Stimulated activated CD8-positive, alpha-beta memory T cell treated with anti-CD3 and anti-CD28 coated beads, Interleukin-12 subunit alpha, Interleukin-12 subunit beta, amount 100 ng/mL, for 4 hours (primary cell): ENCODE measurements at places on chromosomes 11 and 22.

- DNase-seq: no peak
Measured at GRCh38 chr11:9397746-9398680, 13.6 kb downstream of the IPO7 start.

DNA sequence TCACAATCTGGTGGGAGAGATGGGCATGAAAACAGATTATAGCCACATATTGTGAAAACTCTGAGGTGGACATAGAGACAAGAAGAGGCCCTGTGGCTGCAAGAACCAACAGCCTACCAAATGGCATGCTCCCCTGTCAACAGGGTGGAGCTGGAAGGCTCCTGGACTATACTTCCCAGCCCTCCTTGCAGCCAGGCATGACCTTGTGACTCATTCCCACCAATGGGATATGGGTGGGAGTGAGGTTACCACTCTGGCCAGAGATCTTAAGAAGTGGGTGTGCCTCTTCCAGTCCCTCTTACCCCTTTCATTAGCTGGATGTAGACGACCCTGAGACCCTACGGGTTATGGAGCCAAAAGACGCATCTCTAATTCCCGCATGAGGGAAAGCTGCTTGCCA, 126.4 kb upstream of the ZBED5 start:
- no peak for DNase-seq

- no peak for DNase-seq
Measured at GRCh38 chr11:124150684-124151083, 32.5 kb upstream of the OR10D3 start.

DNA sequence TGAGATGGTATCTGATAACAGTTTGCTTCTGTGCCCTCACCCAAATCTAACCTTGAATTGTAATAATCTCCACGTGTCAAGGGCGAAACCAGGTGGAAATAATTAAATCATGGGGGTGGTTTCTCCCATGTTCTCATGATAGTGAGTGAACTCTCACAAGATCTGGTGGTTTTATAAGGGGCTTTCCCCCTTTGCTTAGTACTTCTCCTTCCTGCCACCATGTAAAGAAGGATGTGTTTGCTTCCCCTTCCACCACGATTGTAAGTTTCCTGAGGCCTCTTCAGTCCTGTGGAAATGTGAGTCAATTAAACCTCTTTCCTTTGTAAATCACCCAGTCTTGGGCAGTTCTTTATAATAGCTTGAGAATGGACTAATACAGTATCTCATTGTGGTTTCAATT, 8.5 kb upstream of the OVCH2 start:
- no peak for DNase-seq

DNA sequence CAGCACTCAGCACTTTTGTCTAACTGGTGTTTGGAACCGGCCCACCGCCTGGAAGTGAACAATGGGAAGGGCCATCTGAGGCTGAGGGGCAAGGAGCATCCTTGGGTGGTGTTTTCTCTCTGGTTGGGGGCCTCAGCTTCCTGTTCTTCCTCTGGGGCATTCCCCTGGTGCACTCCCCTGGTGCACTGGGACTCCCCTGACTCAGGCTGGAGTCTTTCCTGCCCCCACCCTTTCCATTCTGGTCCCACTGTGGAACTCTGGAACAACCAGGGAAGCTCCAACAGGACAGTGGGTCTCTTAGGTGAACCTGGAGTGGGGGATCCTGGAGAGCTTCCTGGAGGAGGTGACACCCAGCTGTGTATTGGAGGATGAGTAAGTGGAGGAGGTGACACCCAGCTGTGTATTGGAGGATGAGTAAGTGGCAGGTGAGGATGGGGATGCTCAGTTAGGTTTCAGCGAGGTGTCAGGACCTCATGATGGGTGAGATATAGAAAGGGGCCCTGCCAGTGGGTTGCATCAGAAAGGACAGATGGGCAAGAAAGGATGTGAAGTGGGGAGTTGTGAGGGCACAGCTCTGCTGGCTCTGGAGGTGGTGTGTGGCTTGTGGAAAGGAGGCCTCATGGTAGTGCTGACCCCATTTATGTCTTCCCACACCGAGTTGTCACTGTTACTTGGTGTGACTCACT, 132.1 kb downstream of the OSBP2 start:
- DNase-seq: no peak

GRCh38 chr22:19287076-19287707, 4.3 kb downstream of the CLTCL1 start:
- DNase-seq: no peak
